ENCODE measurements at places on chromosomes 13 and 19.

DNA sequence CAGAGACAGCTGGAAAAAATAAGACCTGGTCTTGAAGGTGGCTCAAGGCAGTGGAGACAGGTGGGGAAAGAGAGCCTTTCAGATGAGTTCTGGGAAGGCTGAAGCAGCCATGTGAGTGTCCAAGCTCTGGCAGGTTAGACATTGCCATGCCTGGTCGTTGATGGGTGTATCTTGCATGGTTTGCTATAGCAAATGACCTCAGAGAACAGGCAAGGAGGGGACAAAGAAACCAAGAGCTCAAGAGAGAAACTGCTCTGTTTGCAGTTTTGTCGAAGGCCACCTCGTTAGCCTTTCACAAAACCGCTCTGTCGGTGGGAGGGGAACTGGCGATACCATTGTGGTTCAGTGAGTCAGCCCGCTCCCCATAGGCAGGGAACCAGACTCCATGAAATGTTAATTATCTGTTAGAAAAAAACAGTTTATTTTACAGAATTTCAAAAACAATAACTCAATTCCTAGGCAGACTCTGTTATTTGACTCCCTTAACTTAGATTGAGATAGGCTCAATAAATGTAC, 82.8 kb upstream of the ARGLU1 start:
- H3K4me3 ChIP-seq: no peak overlapping the region
- H3K36me3 ChIP-seq: no peaks in the 10 kb centered on the region
- no peaks in the 10 kb centered on the region for H3K4me1 ChIP-seq
- no peak for DNase-seq
- H3K27me3 ChIP-seq: no peaks in the 10 kb centered on the region

- no peaks in the 10 kb centered on the region for H3K27me3 ChIP-seq
- H3K36me3 ChIP-seq: no peaks in the 10 kb centered on the region
Measured at GRCh38 chr13:28410096-28410495, 84.8 kb downstream of the FLT1 start.

DNA sequence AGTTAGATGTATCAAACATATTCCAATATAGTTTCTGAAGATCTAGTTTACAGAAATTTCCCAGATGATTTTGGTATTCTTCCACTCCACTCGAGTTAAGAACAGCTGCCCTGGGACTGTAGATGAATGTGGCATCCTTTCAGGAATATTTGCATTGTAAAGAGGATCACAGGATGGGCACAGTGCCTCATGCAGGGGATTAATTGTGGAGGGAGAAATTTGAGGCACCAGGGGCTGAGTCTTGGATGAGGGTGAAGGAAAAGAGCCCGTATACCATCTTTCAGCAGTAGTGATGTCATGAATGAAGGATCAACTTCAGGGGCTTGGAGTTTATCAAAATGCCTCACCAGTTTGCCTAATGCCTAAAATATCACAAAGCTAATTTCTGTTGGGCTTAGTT, 4.0 kb upstream of the PDS5B start:
- H3K36me3 ChIP-seq: no peaks in the 10 kb centered on the region
- no peak overlapping the region for H3K27ac ChIP-seq
- no peaks in the 10 kb centered on the region for H3K27me3 ChIP-seq
- no peak overlapping the region for H3K4me3 ChIP-seq
- DNase-seq: no peak

GRCh38 chr13:46726347-46726746, 70.6 kb downstream of the ESD start:
- DNase-seq: no peak
- H3K36me3 ChIP-seq: peaks cover 32% of the 10 kb centered on the region
- no peak overlapping the region for H3K27ac ChIP-seq
- H3K4me1 ChIP-seq: no peaks in the 10 kb centered on the region

- DNase-seq: no peak
- no peak overlapping the region for H3K4me3 ChIP-seq
- no peak overlapping the region for H3K27ac ChIP-seq
Measured at GRCh38 chr19:32540621-32541020, 40.4 kb upstream of the PDCD5 start.

GRCh38 chr13:110580800-110581199, 19.3 kb upstream of the RAB20 start:
- H3K4me3 ChIP-seq: no peak overlapping the region
- H3K4me1 ChIP-seq: no peaks in the 10 kb centered on the region
- H3K27ac ChIP-seq: no peak overlapping the region
- no peaks in the 10 kb centered on the region for H3K27me3 ChIP-seq

- H3K36me3 ChIP-seq: no peaks in the 10 kb centered on the region
- H3K4me3 ChIP-seq: no peak overlapping the region
- H3K27me3 ChIP-seq: no peaks in the 10 kb centered on the region
- DNase-seq: no peak
- no peak overlapping the region for H3K27ac ChIP-seq
- H3K4me1 ChIP-seq: peaks cover 3% of the 10 kb centered on the region
Measured at GRCh38 chr19:907183-907853, 5.7 kb downstream of the R3HDM4 start.

DNA sequence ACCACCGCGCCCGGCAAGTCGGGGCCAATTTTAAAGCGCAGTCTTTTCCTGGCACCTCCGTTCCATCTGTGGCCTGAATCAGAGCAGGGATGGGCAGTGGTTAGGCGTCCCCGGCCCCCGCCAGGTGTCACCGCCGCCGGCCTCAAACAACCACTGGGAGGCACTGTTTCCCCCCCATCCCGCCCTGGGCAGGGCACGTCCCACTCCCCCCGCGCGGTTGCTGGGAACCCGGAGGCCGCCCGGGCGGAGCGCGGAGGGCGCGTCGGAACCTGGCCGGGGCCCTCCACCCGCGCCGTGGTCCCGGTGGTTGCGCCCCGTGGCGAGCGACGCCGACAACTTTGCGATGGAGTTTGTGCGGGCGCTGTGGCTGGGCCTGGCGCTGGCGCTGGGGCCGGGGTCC, at the start of gene GRIN3B:
Gene GRIN3B (plus strand): TSS at position 325 of the 400 bp plus-strand sequence. CDS start 19 bp downstream, at position 344.
- no peaks in the 10 kb centered on the region for H3K4me1 ChIP-seq
- H3K4me3 ChIP-seq: no peak within 1 kb of the TSS
- H3K27ac ChIP-seq: no peak within 1 kb of the TSS
- H3K36me3 ChIP-seq: no peaks in the 10 kb centered on the region
- no peak for DNase-seq
- peaks cover 63% of the 10 kb centered on the region for H3K27me3 ChIP-seq

- no peaks in the 10 kb centered on the region for H3K36me3 ChIP-seq
- no peak for DNase-seq
- no peaks in the 10 kb centered on the region for H3K27me3 ChIP-seq
- no peak overlapping the region for H3K27ac ChIP-seq
- H3K4me3 ChIP-seq: no peak overlapping the region
- no peaks in the 10 kb centered on the region for H3K4me1 ChIP-seq
Measured at GRCh38 chr13:24386816-24387708, 77.7 kb downstream of the C1QTNF9 start.

- H3K4me1 ChIP-seq: no peaks in the 10 kb centered on the region
- no peak for DNase-seq
- no peak overlapping the region for H3K4me3 ChIP-seq
Measured at GRCh38 chr13:43558939-43559338, 227.8 kb downstream of the ENOX1 start.

DNA sequence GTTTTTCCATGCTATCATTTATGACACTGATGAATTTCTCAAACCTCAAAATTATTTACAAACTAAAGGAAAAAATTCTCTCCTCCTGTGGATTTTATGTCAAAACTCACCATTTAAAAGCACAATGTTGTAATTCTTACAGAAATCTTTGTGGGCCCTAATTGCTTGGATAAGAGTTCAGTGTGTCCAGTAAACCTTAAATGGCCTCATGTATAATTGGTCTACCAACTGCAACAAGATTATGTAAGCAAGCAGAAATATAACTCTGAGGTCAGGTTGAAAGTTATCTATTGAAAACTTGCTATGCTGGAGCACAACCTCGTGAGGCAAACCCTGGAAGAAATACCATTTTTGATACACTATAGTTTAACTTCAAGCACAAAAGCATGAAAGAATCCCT, 22.0 kb downstream of the VWA8 start:
- H3K27ac ChIP-seq: peak overlapping the region; percentile 24
- no peaks in the 10 kb centered on the region for H3K36me3 ChIP-seq
- H3K27me3 ChIP-seq: no peaks in the 10 kb centered on the region
- no peak for DNase-seq
- H3K4me3 ChIP-seq: no peak overlapping the region

GRCh38 chr13:102240110-102240509, 161.7 kb downstream of the FGF14 start:
- no peak overlapping the region for H3K27ac ChIP-seq
- no peak overlapping the region for H3K4me3 ChIP-seq
- DNase-seq: no peak
- H3K36me3 ChIP-seq: no peaks in the 10 kb centered on the region
- H3K4me1 ChIP-seq: no peaks in the 10 kb centered on the region

- no peak overlapping the region for H3K27ac ChIP-seq
- no peak for DNase-seq
- no peaks in the 10 kb centered on the region for H3K4me1 ChIP-seq
- H3K4me3 ChIP-seq: no peak overlapping the region
- no peaks in the 10 kb centered on the region for H3K36me3 ChIP-seq
Measured at GRCh38 chr13:43473437-43473836, 313.3 kb downstream of the ENOX1 start.
